Activated CD4-positive, alpha-beta T cell treated with anti-CD3 and anti-CD28 coated beads, Interleukin-2, amount 50 U/mL, for 48 hours (primary cell): ENCODE measurements at places on chromosomes 11 and 22.

DNA sequence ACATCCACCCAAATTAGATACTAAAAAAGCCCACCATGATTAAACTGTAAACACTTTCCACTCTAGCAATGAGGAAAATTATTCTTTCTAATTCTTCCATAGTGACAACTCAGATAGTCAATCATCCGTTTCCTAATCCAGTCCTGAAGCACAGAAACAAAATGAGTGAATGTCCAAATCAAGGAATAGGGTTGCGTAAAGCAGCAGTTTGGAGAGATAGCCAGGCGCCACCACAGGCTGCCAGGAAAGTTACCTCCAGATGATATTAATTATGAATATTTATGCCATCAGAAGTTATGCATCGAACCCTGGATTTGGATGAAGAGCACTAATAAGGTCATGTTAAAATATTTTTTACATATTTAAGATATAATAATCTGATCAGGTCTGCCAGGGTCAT, 63.2 kb downstream of the ETS1 start:
- no peak for DNase-seq

DNA sequence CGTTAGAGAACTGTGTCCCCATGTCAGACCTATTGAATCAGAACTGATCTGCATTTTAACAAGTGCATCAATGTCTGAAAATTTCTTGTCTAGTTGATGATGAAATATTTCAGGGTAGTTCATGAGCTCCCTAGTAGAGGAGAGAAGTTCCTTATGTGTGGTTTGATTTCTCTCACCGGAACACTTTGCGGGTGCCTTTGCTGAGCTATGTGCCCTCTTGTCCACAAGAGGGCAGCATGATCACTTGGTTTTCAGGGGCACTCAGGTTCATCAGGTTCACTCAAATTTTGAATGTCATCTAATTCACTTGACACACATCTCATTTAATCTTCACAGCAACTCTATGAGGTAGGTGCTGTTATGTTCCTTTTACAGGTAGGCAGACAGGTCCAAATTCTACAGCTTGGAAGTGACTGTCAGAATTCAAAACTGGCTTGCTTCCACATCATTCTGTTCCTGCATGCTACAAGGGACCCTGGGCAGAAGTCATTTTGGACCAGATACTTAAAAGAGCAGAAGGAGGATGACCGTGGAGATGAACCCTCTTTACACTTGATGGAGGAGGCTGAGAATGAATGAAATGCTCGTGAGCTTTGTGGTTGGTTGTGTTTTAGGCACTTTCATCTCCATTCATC, 55.6 kb downstream of the P4HA3 start:
- DNase-seq = peak; percentile 52

DNA sequence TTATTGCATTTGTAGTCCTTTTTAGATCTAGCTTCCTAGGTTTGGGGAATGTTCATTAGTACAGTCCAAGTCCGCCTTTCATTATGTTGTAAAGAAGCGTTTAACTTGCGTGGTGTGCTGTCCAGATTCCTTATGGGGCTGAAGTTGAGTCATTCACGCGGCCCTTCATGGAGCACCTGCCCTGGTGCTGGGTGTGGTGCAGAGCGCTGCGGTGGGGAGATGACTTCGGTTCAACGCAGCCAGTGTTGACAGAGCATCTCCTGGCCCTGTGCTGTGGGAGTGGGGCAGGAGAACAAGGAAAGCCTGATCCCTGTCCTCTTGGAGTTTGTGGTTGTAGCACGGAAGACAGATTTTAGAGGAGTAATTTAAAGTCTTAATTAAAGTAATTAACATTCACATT, 152.0 kb downstream of the TBC1D22A start:
- DNase-seq = no peak

- DNase-seq = no peak
Observed at GRCh38 chr22:47041271-47042115, 279.0 kb downstream of the TBC1D22A start.

DNA sequence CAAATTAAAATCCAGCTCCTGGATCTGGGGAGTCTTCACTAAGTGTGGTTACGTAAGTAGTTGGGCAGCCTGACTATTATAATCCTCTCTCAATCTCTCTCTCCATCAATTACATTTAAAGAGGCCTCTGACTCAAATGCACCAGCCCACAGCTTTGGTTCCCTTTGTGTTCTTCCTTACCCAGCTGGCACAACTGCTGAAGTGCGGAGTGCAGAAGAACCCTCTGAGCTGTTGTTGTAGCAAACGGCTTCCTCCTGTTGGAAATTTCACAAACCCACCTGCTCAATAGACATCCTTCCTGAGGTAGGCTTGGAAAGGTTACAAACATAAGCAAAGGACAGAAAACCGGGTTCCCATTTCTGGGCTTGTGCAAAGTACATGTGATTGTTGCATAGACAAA, 17.0 kb upstream of the SORL1 start:
- no peak for DNase-seq

DNA sequence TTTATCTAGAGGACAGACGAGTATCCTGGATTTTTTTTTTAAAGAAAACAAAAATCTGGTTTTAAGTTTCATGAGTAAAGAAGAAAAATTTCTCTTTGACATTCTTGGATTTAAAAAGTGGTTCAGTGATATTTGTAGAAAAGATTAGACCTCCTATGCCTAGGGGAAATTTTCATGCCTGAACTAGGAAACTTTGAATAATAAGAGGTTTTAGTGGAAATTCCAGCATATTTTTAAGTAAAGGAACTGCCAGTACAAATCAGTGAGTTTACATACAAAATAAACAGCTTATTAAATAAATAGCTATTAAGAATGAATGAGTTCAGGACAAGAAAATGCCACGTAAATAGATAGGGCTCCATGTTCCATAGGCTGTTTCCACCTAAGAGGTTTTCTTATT, 17.5 kb downstream of the JAM3 start:
- no peak for DNase-seq

- DNase-seq = no peak
Observed at GRCh38 chr11:118694185-118694584, 14.7 kb upstream of the TREH start.

DNA sequence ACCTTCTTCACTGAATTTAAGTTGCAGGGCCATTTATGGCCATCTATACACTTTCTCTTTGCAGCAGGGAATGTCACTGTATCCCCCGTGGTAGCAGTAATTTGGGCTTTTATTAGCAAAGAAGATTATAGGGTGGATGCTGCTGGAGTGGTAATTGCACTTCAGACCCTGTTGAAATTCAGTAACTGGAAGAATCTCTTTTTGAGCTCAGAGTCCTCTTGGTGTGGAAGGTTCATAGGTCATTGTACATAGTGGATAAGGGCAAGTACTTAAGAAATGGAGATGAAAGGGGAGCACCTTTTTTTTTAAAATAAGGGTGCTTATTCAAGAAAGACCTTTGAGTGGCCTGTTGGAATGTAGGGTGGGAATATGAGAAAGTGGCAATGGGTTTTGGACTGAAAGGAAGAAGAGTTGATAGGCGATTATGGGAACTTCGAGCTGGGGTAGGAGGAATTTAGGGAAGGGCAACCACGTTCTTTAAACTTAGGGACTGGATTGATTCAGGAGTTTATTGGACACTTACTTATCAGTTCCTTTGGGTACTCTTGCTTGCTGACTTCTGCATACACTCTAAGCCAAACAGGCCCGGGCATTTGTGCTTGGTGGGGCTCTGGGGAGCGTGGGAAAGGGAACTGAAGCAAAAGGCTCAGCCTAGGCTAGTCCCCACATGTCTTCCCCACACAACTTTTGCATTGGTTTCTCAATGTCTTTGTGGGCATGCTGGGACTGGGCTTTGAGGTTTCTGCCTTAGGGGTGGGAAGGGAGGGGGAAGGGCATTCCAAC, 26.5 kb downstream of the CTNND1 start:
- no peak for DNase-seq

DNA sequence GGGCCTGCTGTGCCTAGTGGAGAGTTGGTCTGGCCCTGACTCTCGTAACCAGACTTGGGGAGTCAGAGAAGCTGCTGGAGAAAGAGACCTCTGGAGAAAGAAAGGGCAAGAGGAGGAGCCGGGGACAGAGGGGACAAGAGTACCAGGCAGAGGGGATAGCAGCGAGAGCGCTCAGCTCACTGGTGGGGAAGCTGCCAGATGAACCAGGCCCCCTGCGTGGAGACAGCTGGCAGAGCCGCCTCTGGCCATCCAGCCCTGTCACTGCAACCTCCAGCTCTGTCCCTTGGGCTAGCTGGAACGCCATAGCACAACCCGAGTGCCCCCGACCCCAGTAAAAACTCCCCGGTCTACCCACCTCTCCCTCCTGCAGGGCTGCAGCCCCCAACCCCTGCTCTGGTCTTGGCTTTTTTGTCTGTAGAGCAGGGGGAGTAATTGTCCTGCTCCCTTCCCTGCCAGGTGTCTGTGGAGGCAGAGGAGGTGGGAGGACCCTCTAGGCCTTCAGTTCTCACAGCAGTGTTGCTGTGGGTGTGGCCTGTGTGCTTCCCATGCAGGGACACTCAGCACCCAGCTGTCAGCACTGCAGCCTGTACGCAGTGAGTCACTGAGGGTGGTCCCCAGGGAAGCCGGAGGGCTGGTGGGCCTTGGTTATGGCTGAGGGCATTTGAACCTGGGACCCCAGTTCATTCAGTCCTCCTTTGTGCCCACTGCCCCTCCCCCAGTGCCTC, 4.8 kb upstream of the SUN2 start:
- DNase-seq = no peak

DNA sequence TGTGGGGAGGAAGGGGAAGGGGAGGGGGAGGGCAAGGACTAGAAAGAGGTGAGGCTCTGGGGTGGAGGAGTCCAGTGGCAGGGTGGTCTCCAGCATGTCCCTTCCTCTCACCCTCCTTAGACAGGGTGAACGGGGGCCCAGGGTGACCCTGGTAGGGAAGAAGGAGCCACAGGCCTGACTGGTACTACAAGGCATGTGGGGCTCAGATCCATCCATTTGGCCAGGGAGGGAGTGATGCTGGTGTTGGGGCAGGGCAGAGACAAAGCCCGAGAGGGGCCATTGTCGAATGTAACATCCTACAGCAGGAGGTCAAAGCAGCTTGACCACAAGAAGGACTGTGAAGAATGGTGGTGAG, 69.0 kb upstream of the SHISAL1 start:
- DNase-seq = no peak

GRCh38 chr11:122204206-122204605, 88.2 kb upstream of the BLID start:
- DNase-seq = no peak
